Stimulated activated CD8-positive, alpha-beta memory T cell treated with anti-CD3 and anti-CD28 coated beads, Interleukin-7, amount 100 ng/mL, for 48 hours (primary cell): ENCODE measurements at places on chromosomes 2 and 18.

DNA sequence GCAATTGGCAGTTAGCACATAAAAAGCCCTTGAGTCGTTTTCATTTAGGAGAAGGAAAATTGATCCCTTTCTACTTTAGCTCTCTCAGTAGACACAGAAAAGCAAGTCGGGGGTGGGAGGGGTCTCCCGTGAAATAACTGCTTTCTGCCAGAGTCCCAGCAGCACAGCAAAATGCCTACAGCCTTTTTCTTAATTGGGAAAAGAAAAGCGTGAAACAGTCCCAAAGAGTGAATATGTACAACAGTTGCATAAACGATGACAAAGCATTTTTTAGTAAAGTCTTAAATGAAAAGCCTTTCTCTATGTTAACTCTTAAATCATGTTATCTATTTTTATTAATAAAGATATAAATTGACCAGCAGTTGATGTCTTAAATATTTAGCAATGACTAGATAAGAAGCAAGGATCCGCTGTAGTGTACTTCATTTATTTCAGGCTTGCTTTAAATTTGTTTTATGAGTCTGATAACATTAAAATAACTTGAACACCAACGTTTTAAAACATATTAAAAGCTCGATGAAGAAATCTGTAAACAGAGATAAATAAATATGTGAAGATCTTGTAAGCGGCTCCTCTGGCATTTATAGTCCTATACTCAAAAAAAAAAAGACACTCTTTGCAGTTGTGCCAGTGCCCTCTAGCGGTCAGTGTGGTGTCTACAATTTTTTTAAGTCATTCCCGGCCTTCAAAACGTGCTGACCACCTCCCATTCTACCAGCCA is 42.3 kb upstream of the ATIC start:
- peak; percentile 23 for DNase-seq

GRCh38 chr2:177478029-177478428 is 85.5 kb downstream of the AGPS start:
- DNase-seq = no peak

DNA sequence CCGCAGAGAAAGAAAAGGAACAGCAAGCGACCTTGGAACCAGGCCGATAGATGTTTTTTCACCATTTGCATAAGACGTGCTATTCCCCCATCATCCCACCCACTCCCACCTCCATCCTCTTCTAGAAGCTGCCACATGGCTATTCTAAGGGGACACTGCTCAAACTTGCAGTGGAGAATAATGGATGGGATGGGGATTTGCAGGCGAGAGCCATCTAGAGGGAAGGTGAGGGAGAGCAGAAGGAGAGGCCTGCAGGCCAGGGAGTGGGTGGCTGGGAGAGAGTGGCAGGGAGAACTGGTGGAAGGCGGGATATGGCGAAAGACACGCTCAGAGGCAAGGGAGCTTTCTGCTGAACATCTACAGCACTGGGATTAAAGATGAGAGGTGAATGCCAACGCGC is 84.9 kb downstream of the MAPK4 start:
- no peak for DNase-seq

DNA sequence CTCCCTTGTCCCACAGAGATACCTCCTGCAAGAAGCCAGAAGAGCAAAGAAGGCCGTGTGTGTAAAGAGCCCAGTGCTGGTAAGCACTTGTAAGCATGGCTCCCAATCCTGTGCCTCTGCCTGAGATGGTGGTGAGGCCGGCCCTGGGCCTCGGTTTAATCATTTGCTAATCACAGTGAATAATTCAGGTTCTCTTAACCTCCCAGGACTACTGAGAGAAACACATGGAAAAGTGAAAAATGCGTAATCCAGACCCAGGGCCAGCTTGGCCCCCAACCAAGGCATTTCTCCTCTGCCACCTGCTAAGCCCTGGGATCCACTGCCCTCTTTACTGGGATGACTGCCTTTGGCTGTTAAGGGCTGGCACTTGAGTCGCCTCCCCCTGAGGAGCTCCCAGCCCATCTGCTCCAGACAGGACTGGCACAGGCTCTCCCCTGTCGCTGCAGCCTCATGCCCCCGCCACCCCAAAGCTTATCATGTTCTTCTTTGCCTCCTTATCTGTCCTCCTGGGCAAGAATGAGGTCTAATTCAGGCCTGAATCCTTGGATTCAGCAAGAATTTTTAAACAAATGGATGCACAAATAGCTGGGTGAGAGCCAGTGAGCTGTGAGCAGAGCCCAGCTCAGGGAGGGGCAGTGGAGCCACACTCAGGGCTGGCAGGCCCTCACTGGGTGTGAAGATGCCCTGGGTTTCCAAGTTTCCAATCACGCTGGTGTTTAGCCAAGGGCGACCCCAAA is 193.9 kb upstream of the HS6ST1 start:
- no peak for DNase-seq

GRCh38 chr2:197255543-197255942 is 55.0 kb downstream of the ANKRD44 start:
- DNase-seq = peak; percentile 73

- DNase-seq = no peak
Measured at GRCh38 chr2:79223539-79223938, 64.0 kb upstream of the REG3A start.

- DNase-seq = no peak
Measured at GRCh38 chr18:62425465-62426190, 97.2 kb upstream of the ZCCHC2 start.

DNA sequence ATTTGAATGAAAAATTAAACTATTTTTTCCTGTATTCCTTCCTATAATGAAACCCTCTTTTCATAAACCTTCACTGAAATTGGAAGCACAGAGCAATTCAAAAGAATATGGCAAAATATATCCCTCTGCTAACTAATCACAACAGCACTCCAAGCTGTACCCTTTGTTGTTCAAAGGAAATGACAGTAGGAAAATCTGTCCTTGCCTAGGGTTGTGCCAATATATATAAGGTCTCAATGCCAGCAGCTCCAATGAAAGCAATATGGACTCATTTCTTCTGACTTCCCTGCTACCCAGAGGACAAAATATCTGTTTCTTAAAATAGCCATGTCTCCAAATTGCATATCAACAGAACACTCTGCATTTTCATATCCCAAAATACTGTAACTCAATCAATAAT is 373.9 kb upstream of the MC4R start:
- DNase-seq = no peak

GRCh38 chr2:174756743-174757142 is 7.5 kb downstream of the CHRNA1 start:
- DNase-seq = no peak

DNA sequence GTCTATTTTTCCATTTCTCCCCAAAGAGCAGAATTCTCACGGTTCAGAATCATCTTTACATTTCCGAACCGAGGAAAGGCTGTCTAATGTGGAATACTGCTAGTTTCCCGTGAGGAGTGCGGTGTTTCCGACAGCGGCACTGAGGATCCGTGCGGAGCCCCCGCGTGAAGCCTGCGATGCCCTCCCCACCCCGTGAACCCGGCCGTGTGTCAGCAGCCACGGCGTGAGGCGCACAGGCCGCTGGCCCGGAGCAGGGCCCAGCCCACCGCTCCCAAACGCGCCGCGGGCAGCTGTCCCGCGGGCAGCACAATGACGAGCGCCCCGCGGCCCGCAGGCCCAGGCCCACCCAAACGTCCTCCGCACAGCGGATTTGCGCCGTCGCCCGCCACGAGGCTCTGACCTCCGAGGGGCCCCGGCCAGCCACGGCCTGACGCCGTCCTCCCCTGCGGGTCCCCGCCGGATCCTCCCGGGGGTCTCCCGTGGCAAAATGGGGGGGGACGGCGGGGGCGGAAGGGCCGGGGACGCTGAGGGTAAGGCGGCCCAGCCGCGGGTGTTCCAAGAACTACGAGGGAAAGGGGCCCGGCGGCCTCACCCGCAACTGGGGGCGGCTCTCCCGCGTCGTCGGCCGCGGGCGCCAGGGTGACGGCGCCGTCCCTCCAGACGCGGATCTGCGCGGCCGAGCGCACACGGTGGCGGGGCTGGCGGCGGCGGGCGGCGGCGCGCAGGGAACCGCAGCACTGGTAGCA is 796 bp downstream of the SPIRE1 start:
- DNase-seq = no peak

- no peak for DNase-seq
Measured at GRCh38 chr18:34600158-34600557, 109.9 kb upstream of the DTNA start.

GRCh38 chr2:235855011-235855410 is 313.2 kb downstream of the GBX2 start:
- no peak for DNase-seq

DNA sequence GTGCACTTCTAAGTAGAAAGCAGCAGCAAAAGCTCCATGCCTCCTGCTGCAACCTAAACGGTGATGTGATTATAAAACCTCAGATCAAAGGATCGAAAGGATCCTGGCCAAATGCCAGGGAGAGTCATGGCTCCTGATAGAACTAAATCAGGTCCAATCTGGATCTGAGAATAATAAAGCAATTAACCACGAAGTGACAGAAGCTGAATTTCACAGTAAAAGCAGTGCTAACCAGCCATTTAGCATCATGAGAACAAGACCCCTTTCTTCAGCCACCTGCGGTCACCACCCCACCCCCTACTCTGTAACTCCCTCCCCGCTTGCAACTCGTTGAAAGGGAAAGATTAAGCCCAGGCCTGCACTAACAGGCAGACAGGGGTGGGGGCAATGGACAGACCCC is 748.7 kb downstream of the BCL11A start:
- no peak for DNase-seq

DNA sequence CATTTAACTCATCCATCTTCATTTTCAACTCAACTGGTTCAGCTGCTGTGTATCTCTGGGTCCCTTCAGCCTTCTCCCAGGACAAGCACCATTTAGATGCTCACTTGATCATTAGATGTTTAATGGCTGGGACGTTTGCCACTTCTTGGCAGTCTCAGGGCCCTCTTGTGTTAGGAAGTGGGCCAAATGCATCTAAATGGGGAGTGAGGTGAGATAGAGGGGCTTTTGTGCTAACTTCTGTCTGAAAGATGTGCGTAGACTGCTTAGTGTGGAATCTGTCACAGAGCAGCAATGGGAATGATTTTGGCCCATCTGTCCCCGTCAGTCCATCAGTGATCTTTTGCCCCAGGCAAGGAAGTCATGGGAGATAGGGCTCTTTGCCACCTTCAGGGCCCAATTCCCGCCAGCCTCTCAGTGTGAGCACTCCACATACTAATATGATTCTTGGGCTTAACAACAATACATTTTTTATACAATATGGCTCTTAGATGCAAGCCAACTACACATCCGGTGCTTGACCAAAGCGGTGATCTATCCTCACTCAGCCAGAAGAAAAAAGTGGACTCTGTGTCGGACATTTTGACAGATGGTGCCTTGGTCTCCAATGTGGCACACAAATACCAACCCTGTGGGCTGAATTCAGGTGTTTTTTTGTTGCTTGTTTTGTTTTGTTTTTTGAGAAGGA is 95.7 kb upstream of the EPC2 start:
- no peak for DNase-seq

DNA sequence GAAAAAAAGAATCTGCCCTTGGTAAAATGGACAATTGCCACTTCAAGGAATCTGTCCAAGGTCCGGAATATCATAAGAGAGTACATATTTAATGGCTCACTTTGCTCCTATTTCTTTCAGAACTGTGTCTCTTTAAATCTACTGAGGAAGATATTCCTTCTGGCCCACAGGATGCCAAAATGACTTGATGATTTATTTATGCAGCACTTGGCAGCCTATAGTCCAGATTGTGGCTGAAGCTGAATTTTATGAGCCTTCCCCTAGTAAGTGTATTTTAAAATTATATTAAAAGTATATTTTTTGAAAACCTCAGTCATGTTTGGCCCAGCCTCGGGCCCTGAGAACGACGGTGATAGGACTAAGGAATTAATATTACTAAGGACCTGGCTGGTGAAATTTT is 465.1 kb upstream of the HNRNPA3 start:
- DNase-seq = no peak

DNA sequence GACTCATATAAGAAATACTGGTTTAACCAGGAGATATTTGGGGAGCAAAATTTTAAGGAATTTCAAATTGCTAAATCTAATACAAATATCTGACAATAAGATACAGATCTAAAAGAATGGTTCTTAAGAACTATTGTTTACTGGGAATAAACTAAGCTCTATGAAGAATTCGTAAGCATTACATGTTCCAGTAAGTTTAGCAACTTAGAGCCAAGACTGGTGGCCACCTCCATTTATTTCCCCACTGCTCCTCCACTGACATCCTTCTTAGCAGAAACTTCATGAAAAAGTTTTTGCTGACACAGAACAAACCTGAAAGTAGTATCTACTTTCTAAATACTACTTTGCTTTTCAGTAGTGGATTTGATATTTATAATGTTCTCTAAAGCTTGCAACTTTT is 83.0 kb downstream of the ACSL3 start:
- DNase-seq = no peak

DNA sequence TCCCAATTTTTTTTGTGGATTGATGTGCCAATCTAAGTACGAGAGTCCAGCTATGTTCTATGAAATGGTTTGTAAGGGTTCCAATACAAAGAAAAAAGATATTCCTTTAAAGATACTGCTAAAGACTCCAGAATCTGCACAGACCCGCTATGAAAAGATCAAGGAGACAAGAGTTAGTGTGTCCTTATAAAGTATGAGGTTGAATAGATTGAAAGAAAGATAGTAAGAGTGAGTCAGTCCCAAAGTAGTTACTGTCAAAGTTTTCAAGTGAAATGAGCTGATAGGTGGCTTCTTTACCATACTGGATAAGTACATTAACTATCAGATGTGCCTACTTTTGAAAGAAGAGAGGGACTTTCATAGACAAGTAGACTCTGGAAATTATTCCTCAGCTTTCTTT is 17.9 kb upstream of the EHBP1 start:
- no peak for DNase-seq

DNA sequence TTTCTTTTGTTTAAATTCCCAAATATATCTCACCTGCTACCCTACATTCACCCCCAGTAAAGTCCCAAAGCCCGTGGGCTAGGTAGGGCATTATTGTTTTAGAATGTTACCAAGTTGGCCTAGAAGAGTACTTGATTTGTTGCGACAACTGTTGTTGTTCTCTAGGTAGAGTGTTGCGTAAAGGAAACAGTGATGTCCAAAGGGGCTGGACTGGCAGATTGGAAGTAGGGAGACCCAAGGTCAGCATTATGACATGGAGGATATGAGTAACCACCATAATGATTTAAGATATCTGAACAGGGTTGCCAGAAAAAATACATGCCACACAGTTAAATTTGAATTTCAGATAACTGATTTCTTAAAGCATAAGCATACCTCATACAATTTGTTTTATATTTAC is 39.2 kb downstream of the SCN1A start:
- DNase-seq = no peak

- no peak for DNase-seq
Measured at GRCh38 chr18:25678221-25678620, 326.3 kb upstream of the ZNF521 start.

GRCh38 chr2:73291093-73291460 is 2.3 kb downstream of the EGR4 start:
- DNase-seq = no peak

DNA sequence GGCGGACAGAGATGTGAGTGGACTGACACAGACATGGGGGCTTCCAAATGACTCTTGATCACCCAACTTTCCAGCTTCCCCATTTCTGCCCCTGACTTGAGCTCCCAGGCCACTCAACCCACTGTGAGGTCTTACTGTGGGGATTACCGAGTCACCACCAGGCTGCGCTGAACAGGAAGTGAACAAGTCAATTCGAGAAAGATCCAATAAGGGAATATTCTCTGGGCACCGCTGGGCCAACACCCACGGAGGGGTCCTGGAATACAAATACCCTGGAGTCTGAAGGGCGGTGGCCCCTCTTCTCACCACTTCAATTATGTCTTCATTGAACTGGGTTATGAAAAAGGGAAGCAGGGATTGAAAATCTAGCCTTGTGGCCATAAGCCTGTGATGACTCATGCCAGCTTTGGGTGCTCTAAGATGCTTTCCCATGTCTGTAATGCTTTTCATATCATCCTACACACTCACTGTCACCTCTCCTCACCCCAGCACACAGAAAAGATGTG is 37.7 kb downstream of the BCL11A start:
- peak; percentile 13 for DNase-seq

GRCh38 chr2:130251535-130251872 is 53.3 kb upstream of the TUBA3E start:
- no peak for DNase-seq
